Kidney epithelial cell (primary cell): ENCODE measurements at places on chromosomes 11 and 22.

DNA sequence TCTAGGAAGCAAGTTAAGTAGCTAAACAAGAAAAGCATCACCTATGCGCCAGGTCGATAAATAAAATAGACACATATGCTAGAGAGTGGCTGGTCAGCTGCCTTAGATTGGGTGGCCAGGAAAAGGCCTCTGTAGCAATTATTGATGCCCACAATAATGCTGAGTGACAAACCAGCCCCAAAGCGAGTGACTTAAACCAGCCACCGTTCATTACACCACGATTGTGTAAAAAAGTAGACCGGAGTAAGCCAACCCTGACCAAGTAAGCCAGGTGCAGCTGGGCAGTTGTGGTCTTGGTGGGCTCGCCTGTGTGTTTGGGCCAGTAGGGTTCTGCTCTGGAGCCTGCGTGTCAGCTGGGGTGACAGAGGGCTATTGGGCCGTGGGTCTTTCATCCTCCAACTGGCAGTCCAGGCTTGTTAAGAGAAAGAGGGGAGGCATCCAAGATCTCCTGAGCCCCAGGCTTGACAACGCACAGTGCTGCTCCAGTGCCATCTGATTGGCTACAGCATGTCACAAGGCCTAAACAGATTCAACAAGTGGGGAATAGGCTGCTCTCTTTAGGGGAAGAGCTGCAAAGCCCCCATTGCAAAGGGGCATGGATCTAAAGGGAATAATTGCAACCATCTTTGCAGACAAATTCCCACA is 100.4 kb upstream of the PARVA start:
- DNase-seq, result no peak

DNA sequence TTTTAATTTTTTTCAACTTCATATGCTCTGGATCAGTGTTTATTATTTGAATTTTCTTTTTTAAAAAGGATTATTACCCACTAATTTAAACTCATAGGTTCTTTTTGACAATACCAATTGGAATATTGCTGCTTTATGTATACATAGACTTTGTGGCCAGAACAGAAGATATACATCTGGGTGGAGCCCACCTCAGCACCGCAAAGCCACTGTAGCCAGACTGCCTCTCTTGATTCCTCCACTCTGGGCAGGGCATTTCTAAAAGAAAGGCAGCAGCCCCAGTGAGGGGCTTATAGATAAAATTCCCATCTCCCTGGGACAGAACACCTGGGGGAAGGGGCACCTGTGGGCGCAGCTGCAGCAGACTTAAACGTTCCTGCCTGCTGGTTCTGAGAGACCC is 10.6 kb upstream of the C11orf58 start:
- DNase-seq, result no peak

GRCh38 chr11:33387581-33387980 is 130.4 kb downstream of the HIPK3 start:
- no peak for DNase-seq

- no peak for DNase-seq
These were observed 15.8 kb downstream of the ABTB2 start for GRCh38 chr11:34341931-34342533.

DNA sequence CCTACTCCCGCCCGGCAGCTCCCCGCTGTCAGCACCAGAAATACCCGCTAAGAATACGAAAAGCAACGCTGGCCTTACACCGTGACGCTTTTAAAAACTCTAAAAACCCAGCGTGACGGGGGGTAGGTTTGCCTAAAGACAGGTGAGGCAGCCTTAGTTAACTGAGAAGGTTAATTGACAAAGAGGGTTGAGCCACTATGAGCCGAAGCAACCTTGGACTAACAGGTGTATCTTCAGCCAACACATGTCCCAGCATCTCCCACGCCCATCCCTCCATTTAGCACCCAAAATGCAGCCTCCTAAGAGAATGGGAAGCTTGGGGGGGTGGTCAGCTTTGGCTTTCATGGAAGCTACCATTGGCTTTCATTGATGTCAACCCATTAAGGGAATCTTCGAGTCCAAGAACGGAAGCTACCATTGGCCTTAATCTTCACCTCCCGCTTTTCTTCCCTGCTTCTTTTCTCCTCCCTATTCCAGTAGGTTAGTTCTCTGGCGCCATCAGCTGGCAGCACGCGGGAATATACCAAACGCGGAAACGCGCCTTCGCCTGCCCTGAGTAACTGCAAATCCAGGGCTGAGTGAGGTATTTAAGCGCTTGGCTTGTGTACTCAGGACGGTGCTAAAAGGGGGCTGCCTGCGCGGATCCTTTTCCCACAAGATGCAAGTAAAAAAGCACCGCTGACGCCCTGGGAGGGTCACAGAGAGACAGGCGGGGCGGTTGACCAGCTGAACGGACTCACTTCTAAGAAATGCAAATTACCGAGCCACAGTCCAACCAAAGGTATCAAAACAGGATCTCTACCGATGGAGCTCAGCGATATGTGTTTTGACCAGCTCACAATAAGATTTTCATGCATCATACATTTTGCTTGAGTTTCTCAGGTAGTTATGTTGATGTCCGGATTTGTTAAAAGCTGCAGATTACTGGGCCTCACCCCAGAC is 38.5 kb upstream of the GLYATL1 start:
- DNase-seq, result no peak

DNA sequence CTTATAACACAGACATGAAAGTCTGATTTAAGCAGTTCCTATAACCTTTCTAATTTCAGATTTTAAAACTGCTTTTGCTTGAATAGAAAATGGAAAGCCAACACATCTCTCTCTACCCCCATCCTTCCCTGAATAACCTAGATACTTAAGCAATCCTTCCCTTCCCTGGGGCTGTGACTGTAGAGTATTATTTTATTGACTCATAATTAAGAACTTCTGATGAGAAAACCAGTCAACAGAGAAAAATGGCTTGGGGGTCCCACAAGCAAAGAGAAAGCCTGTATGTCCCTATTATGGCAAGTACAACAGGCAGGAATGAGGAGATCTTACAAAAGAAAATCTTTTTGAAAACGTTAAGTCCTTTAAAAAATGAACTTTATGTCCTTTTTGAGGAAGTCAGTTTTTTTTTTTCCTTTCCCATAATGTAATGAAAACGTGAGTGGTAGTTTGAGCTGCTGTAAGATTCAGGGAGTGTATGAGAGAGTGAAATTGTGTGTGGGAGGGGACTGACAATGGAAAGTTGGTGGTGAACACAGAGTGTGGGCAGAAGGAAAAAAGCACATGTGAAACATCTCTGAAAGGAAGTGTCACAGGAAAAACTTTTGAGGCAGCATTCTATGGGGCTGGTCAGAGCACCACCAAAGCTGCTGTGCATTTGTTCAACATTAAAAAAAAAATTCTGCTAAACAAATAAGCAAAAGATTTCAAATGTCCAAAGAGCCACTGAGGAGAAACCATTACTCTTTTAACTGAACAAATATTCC is 154.6 kb downstream of the MAML2 start:
- no peak for DNase-seq

- no peak for DNase-seq
These were observed 138.1 kb downstream of the PGR start for GRCh38 chr11:100991541-100991940.

GRCh38 chr22:44885806-44886360 is 123.9 kb downstream of the PHF21B start:
- DNase-seq, result no peak

- DNase-seq, result no peak
These were observed 59.8 kb downstream of the TMEM135 start for GRCh38 chr11:87097582-87097981.

DNA sequence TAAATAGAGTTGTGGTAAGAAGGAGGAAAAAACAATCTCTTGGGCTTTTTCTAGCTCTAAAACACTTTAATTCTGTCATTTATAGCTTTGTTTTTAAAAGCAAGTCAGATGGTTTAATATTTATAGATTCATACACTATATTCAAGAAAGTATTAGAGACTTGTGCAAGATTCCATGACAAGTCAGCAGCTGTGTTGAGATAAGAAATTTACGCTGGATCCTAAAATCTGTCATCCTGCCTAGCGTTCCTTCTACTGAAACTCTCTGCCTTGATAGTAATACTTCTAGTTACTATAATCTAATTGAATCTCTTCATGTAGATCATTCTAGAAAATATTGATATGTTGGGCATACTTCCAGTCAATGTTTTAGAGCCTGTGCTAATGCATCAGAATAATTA is 721.8 kb downstream of the CNTN5 start:
- DNase-seq, result no peak

- no peak for DNase-seq
These were observed 25.1 kb upstream of the RELT start for GRCh38 chr11:73350908-73351636.

GRCh38 chr11:76253416-76253815 is 47.1 kb upstream of the WNT11 start:
- no peak for DNase-seq

- DNase-seq, result no peak
These were observed 14.0 kb downstream of the SGSM1 start for GRCh38 chr22:24819911-24820461.

DNA sequence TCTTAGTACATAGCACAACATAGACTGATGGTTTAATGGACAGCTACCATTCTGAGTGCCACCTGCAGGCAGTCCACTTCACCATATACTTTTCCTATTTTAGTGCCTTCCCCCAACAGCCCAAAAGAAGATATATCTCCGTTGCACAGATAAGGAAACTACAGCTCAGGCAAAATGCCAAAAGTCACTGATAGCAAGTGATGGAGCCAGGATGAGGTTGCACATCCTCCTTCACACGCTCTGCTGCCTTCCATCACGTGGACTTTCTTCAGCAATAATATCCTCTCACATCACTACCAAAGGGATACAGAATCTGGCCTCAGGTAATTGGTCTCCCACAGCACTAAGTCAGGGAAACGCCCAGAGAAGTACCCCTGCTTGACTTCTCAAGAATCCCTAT is 7.5 kb downstream of the TCF20 start:
- DNase-seq, result no peak

- DNase-seq, result no peak
These were observed 47.3 kb downstream of the GRAMD1B start for GRCh38 chr11:123477205-123477907.

DNA sequence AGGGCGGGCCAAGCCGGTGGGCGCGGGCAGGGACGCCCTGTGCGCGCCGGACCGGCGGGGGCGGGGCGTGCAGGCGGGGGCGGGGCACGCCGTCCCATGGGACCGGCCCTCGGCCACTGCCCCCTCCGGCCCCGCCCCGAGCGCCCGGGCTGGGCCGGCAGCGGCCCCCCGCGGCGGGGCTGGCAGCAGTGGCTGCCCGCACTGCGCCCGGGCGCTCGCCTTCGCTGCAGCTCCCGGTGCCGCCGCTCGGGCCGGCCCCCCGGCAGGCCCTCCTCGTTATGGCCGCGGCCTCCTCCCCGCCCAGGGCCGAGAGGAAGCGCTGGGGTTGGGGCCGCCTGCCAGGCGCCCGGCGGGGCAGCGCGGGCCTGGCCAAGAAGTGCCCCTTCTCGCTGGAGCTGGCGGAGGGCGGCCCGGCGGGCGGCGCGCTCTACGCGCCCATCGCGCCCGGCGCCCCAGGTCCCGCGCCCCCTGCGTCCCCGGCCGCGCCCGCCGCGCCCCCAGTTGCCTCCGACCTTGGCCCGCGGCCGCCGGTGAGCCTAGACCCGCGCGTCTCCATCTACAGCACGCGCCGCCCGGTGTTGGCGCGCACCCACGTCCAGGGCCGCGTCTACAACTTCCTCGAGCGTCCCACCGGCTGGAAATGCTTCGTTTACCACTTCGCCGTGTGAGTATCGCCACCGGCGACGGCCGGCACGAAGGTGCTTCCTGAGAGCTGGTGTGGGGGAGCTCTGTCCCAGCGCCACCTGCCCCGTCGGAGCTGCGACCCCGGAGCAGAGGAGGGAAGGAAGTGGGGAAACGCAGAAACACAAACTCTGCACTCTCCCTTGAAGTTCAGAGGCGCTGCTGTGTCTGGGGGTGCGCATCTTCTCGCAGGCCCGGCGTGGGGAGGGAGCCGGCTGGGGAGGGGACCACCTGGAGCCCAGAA is at the start of gene KCNQ1:
Gene KCNQ1 (plus strand): TSS at position 188 of the 925 bp plus-strand sequence. CDS start 91 bp downstream, at position 279.
- DNase-seq, result no peak

GRCh38 chr11:59705294-59705693 is 8.4 kb downstream of the OR10V1 start:
- no peak for DNase-seq

GRCh38 chr11:96680211-96681018 is 290.6 kb downstream of the JRKL start:
- no peak for DNase-seq

GRCh38 chr11:122668562-122669090 is 13.1 kb downstream of the UBASH3B start:
- no peak for DNase-seq

DNA sequence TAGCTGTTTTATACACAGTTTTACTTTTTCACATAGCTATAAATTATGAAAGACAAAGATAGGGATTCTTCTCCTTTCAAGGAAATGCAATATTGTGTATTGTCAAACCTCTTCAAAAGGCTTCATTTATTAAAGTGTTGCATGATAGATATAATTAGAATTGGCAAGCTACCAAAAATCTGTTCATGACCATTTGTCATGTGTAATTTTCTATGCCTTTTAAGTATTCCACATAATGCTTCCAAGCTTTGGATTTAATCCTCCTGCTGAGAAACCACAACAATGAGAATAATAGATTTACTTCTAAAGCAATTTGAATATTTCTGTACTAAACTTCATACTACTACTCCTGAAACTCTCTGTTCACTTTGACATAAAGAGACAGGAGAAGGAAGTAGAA is 403.2 kb upstream of the CCDC179 start:
- no peak for DNase-seq

DNA sequence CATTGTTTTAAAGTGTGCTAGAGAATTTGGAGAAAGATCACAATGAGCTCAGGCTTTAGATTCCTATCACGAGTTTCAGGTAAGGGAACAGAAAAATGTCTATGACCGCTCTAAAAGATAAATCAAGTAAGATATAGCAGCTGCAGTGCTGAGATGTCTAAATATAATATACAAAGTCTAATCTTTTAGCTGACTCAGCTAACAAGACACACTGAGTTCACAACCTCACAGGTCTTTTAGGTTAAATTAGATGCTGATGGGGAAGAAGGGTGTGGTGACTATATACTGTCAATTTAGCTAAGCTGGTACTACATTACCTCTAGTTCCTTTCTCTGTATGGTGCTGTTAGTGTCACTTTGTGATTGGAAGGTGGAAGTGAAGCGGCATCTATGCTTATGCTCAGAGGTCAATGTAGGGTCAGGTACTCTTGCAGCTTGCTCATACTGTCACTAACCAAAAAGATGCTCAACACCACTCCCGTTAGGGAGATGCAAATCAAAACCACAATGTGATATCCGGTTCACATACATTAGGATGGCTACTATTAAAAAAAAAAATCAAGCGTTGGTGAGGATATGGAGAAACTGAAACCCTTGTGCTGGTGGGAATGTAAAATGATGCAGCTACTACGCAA is 283.5 kb downstream of the SWAP70 start:
- no peak for DNase-seq
